ENCODE measurements at places on chromosomes 6 and 20. TPM values are rescaled to one million over a fixed set of nuclear protein-coding genes. Genes with fewer than 3 reads are reported as not detected.

THBD gene
- not detected for total RNA-seq

GRCh38 chr6:30656513-30656912, 9.6 kb downstream of the C6orf136 start:
- H3K27me3 ChIP-seq = no peaks in the 10 kb centered on the region
- no peak overlapping the region for H3K4me3 ChIP-seq
- H3K36me3 ChIP-seq = peaks cover 67% of the 10 kb centered on the region
- H3K27ac ChIP-seq = no peak overlapping the region
- no peaks in the 10 kb centered on the region for H3K4me1 ChIP-seq

DNA sequence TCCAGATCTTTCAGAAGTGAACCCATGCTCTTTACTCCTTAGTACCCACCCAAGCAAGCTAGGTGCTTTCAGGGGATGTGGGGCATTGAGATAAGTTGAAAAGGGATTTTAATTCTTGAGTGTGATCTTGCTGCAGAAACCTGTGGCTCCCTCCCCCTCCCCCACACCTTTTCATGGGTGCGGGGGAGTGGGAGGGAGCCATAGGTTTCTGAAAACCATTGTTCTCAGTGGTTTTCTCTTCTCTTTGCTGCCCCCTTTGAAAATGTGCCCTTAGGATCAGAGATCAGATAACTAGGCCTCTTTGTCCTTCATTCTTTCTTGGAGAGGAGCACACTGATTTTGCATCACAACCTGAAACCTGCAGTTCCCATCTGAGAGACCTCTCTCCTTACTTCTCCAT, 2.4 kb downstream of the PCSK2 start:
- DNase-seq = no peak
- no peaks in the 10 kb centered on the region for H3K36me3 ChIP-seq
- H3K4me3 ChIP-seq = no peak overlapping the region
- peaks cover 46% of the 10 kb centered on the region for H3K27me3 ChIP-seq
- peaks cover 1% of the 10 kb centered on the region for H3K4me1 ChIP-seq
- H3K27ac ChIP-seq = no peak overlapping the region

DNA sequence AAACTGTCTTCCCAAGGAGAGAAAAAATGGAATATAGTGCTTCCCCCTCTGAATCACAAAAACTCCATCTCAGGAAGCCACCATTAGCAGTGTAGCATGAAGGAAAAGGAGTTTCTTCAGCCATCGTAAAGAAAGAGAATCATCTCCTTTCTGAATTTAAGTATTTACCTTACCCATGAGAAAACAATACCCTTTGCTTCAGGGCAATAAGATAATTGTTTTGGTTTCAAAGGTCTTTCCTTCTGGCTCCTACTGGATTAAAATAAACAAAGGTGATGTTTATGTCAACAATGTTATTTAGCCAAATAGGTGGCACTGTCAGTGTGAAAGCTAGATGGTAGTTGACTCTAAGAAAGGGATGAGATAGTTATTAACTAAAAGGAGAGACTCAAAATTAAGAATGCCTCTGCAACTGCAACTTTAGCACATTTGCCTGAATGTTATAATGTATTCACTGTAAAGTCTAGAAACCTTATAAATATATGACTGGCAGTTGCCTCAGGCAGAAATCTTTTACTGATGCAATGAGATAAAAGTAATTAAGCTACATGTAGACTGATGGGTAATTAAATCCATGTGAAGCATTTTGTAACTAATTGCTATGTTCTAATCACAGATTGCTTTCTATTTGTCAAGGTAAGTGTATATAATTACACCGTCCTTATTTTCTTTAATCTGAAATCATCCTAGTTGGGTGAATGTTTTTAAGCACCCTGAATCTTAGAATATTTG, 399.0 kb downstream of the CDKAL1 start:
- H3K27me3 ChIP-seq = no peaks in the 10 kb centered on the region
- no peak for DNase-seq
- no peak overlapping the region for H3K4me3 ChIP-seq
- no peak overlapping the region for H3K27ac ChIP-seq

RCAN2 gene
- total RNA-seq = 3.1 TPM

DCBLD1 gene
- total RNA-seq = 7.8 TPM

NR2E1 gene
- not detected for total RNA-seq

GRCh38 chr6:129902681-129903080, 41.6 kb upstream of the TMEM244 start:
- no peak overlapping the region for H3K4me3 ChIP-seq
- H3K36me3 ChIP-seq = no peaks in the 10 kb centered on the region
- peaks cover 7% of the 10 kb centered on the region for H3K27me3 ChIP-seq
- DNase-seq = no peak
- no peak overlapping the region for H3K27ac ChIP-seq
- peaks cover 10% of the 10 kb centered on the region for H3K4me1 ChIP-seq
